ENCODE measurements at places on chromosomes 12 and 14.

DNA sequence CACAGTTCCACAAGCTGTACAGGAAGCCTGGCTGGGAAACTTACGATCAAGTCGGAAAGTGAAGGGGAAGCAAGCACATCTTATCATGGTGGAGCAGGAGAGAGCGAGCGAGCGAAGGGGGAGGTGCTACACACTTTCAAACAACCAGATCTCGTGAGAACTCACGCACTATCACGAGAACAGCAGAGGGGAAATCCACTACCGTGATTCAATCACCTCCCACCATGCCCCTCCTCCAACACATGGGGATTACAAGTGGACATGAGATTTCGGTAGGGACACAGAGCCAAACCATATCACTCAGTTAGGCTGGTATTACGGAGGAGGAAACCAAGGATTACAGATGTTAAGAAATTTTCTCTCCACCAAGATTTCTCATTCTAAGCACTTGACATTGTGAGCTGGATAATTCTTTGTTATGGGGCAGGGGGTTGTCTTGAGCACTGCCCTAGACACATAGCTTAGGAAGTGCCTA, 262.0 kb upstream of the G2E3 start:
- DNase-seq, result no peak

GRCh38 chr12:113276306-113276705, 55.0 kb downstream of the TPCN1 start:
- DNase-seq, result peak; percentile 48

DNA sequence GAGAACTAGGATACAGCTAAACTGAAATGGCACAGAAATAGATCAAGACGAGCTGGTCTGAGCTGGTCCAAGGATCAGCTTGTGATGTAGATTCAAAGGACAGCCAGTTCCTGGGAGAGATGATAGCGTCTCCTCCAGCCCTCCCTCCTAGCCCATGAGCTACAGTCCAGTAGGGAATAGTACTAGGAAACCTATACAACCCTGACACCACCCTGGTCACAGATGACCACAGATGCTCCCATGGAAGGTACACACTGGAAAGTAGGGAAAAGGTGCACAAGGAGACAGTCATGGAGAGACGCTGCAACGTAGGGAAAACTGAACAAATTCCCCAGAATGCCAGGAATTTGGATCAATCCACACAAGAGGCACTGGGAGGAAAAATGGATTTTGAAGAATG, 6.9 kb downstream of the GCH1 start:
- DNase-seq, result no peak

DNA sequence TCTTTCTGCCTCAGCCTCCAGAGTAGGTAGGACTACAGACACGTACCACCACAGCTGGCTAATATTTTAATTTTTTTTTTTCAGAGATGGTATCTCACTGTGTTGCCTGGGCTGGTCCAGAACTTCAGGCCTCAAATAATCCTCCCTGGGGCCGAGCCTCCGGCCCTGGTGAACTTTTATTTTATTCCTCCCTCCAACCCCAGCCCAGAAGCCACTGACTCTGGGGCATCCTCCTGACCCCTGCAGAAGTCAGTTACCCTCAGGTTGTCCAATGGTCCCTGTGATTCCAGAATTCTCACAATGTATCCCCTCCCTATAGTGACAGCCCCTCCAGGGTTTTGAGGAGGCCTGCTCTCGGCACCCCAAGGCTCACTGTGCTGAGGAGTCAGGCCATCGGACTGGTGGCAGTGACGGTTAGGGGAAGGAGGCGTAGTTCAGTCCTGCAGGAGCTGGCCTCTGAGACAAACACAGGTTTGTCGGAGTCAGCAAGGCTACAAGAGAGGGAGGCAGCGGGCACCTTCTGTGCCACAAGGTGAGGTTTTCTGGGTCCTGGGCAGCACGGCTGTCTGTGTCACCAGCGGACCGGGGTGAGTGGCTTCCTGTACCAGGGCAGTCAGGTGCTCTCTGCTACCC, 19.4 kb upstream of the FIGNL2 start:
- no peak for DNase-seq

- DNase-seq, result no peak
Observed at GRCh38 chr12:101327546-101327945, 47.6 kb downstream of the UTP20 start.

- no peak for DNase-seq
Observed at GRCh38 chr12:113466454-113467141, 5.1 kb downstream of the LHX5 start.

DNA sequence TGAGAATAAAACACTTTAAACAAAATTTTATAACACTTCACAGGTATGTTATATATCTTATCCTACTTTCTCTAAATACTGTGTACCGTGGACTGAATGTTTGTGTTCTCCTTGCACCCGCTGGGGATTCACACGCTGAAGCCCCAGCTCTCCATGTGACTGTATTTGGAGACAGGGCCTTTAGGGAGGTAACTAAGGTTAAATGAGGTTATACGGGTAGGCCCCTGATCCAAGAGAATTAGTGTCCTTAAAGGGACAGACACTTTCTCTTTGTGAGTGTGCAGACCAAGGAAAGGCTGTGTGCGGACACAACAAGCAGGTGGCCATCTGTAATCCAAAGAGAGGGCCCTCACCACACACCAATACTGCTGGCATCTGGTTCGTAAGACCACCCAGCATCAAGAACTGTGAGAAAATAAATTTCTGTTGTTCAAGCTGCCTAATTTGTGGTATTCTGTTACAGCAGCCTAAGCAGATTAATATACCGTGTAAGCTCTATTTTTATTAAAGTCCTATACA, 70.1 kb upstream of the TTC7B start:
- no peak for DNase-seq

DNA sequence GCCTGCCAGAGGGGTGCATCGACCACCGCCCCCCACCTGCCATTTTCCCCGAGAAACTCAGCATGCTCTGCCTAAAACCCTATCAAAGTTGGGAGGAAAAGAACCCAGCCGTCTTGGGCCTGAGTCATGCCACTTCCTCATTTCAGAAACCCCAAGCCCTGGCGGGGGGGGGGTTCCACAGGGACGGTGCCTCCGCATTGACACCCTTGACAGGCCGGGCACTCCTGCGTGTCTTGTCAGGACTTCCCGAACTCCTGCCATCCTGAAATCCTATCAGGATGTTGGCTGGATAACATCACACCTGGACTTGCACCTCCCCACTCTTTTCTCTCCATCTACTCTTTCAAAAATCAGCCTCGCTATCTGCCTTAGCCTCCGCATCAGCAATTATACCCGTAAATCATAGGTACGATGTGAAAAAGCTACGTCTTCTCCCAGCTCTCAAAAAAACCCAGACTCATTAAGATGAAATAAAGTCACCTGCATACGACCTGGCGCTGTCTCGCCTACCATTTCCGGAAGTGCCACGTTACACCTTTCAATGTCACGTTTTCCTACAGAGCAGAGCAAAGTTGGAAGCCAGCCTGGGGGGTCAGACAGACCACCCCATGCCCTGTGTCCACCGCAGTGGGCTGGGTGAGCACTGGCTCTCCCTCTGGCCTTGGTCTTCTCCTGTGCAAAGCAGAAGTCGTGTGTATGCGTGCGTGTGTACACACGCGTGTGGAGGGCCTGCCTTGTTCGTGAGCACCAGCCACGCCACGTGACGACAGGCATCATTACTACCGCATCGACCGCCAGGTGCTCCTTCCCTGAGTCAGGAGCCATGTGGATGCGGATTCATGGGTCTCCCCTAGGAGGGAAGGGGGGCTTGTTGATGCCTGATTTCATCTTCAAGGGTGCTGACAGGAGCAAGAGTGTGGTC, 96.7 kb downstream of the RFLNA start:
- peak; percentile 93 for DNase-seq

DNA sequence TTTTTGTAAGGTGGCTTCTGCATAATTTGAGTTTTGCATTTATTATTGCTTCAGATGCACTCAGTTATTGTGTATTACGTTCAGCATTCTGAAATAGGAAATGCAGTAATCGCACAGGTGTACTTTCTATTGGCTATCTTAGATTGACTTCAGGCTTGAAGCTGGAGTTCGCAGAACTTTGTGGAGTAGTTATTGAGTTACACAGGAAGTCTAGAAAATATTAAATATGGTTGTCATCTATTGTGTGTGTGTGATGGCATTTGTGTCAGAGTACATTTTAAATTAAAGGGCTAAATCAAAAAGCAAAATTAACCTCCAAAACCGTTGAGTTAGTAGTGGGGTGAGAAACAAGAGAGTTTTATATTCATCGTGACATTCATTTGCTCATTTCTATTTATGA, 2.7 kb downstream of the ARID2 start:
- DNase-seq, result peak; percentile 46

DNA sequence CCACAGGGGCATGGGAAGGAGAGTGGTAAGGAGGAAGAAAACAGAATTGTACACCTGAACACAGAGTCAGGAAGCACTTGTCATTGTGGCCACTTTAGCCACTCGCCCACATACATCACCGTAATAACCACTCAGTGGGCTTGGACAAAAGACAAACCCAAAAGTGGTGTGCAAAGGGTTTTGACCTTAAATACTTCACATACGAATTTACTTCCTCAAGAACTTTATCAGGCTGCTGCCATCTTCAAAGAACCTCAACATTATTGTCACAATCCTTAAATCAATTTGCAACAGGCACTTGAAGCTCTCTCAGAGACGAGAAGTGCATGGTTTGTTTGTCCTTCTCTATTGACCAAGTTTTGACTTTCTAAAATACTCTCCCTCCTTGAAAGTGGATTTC, 187.3 kb upstream of the EGLN3 start:
- DNase-seq, result no peak
